ENCODE measurements at places on chromosomes 16 and 17. TPM values are rescaled to one million over a fixed set of nuclear protein-coding genes. Genes with fewer than 3 reads are reported as not detected.

MLKL gene
- 29.2 TPM for total RNA-seq

CYGB gene
- total RNA-seq = 0.11 TPM

PRKAR1A gene
- 187 TPM for total RNA-seq

CD300E gene
- total RNA-seq = not detected

SLC16A13 gene
- 19.5 TPM for total RNA-seq

MPV17L gene
- total RNA-seq = not detected

ADAD2 gene
- not detected for total RNA-seq

MAF gene
- 46.2 TPM for total RNA-seq

CCDC78 gene
- total RNA-seq = 4.3 TPM

ARHGAP23 gene
- total RNA-seq = 0.34 TPM

MAP2K6 gene
- 10.7 TPM for total RNA-seq

SLC12A4 gene
- 41.9 TPM for total RNA-seq

TSNAXIP1 gene
- total RNA-seq = 0.36 TPM

PTX4 gene
- total RNA-seq = not detected

ALOX15B gene
- total RNA-seq = not detected
